T-helper 2 cell treated with Interferon-gamma antibody and Interleukin-4, amounts not matched to agents 5 μg/mL and 100 μg/mL, for 36 hours (primary cell): ENCODE measurements at places on chromosomes 5 and 9.

DNA sequence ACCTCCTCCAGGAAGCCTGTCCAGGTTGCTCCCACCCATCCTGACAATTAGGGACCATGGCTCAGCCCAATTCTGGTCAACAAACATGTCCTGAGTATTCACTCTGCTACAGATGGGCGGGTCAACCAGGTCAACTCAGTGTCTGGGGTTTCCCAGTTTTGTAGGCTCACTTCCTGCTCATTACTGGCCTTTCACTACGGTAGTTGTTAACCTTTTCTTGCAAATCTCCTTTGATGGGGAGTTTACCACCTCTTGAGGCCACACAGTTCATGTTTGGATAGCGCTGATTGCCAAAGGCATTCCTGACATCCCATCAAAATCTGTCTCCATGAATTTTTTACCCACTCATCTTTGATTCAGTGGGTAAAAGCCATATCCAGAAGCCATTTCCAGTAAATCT lies 13.8 kb downstream of the TMEM8B start:
- no peaks in the 10 kb centered on the region for H3K27me3 ChIP-seq
- H3K27ac ChIP-seq = no peak overlapping the region
- no peak for DNase-seq
- H3K4me3 ChIP-seq = no peak overlapping the region

DNA sequence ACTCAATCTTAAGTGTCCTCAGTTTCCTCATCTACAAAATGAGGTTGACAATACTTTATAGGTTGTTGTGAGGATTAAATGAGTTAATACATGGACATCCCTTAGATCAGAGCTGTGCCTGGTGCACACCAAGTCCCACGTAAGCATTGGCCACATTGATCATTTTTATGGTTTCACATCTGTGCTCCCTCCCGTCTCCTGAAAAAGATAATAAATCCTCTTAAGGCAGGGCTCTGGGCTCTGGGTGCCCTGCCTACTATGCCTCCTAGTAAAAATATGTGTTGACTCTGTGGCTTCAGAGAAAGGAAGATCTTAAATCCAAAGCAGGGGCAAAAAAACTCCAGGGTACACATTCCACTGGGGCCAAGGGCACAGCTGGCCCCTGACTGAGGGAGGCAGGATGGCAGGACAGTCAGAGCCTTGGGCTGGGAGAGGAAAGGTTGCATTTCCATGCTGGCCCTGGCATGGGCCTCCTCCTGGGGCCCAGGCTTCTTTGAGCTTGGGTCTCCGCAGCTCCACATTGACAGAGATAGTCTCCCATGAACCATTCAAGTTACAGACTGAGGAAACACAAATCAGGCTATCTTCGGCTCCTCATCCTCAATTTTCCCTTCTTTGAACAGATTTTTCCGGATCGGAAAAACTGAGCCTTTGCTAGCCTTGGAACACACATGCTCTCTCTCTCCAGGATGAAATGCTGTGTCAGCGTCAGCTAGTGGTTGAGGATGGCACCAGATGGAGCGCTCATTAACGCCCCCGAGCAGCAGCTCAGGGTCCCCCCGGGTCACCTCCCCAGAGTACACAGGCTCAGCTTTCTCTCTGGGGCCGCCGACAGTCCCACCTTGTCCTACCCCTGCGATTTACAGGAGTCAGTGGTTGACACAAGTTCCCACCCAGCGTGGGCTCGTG lies 22.4 kb upstream of the KIF12 start:
- DNase-seq = no peak
- H3K27ac ChIP-seq = no peak overlapping the region
- no peaks in the 10 kb centered on the region for H3K27me3 ChIP-seq
- H3K4me1 ChIP-seq = no peaks in the 10 kb centered on the region
- H3K36me3 ChIP-seq = no peaks in the 10 kb centered on the region

GRCh38 chr5:113546703-113547183 lies 33.2 kb downstream of the YTHDC2 start:
- peaks cover 61% of the 10 kb centered on the region for H3K36me3 ChIP-seq
- no peak overlapping the region for H3K27ac ChIP-seq
- H3K4me3 ChIP-seq = no peak overlapping the region
- H3K27me3 ChIP-seq = no peaks in the 10 kb centered on the region
- H3K4me1 ChIP-seq = peaks cover 24% of the 10 kb centered on the region

DNA sequence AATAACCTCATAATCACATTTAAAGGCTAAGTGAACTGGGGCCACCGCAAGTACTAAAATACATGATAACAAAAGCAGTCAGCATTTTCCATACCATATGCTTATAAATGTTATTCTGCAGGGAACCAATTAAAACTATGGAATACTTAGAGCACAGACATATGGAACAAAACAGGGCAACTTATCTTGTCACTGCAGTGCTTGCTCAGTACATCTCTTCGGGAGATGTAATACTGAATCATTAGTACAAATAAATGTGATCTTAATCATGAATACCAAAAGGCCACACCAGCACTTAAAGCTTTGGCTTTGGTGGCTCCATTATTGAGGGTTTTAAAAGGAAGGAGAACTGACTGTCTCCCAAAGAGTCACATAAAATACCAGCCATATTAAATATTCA lies 32.1 kb downstream of the PRUNE2 start:
- H3K27me3 ChIP-seq = peaks cover 1% of the 10 kb centered on the region
- no peaks in the 10 kb centered on the region for H3K4me1 ChIP-seq
- no peak for DNase-seq

- H3K4me1 ChIP-seq = peaks cover 53% of the 10 kb centered on the region
- H3K36me3 ChIP-seq = peaks cover 39% of the 10 kb centered on the region
- H3K27ac ChIP-seq = peak overlapping the region; percentile 98
- peak overlapping the region; percentile 96 for H3K4me3 ChIP-seq
- DNase-seq = no peak
- no peaks in the 10 kb centered on the region for H3K27me3 ChIP-seq
These were observed 403 bp downstream of the KIF2A start for GRCh38 chr5:62306323-62306895.

DNA sequence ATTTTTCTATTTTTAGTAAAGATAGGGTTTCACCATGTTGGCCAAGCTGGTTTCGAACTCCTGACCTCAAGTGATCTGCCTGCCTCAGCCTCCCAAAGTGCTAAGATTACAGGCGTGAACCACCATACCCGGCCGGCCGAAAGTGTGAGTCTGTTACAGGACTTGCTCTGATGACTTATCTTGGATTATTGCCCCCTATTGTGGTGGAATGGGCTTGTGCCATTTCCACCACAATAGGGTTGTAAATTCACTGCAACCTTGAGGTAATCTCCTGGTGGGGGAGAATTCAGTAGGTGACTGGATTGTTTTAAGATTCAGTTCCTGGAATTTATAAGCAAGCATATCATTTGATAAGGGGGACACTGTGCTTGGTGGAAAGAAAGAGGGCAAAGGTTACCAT lies 15.0 kb upstream of the HMGCR start:
- H3K27me3 ChIP-seq = no peaks in the 10 kb centered on the region
- no peak for DNase-seq
- peaks cover 8% of the 10 kb centered on the region for H3K4me1 ChIP-seq

DNA sequence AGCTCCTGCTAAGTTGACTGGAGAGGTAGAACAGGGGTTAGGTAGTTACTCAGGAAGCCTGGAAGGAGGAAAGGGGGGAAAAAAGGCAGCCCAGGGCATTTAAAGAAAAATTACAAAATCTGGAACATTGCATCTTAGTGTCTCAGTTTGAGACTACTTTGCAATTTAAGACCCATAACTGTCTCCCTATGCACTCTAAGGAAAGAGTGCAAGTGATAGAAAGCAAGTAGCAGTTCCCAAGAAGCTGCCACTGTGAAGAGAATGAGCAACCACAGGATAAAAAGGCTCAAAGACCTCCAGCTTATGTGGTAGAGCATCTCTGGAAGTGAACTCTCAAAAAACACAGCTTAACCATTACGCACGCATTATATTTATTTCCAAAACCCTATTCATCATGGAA lies 141.8 kb downstream of the SLCO4C1 start:
- H3K27ac ChIP-seq = no peak overlapping the region
- peak overlapping the region; percentile 29 for H3K4me3 ChIP-seq
- DNase-seq = no peak
- no peaks in the 10 kb centered on the region for H3K36me3 ChIP-seq
- no peaks in the 10 kb centered on the region for H3K4me1 ChIP-seq

DNA sequence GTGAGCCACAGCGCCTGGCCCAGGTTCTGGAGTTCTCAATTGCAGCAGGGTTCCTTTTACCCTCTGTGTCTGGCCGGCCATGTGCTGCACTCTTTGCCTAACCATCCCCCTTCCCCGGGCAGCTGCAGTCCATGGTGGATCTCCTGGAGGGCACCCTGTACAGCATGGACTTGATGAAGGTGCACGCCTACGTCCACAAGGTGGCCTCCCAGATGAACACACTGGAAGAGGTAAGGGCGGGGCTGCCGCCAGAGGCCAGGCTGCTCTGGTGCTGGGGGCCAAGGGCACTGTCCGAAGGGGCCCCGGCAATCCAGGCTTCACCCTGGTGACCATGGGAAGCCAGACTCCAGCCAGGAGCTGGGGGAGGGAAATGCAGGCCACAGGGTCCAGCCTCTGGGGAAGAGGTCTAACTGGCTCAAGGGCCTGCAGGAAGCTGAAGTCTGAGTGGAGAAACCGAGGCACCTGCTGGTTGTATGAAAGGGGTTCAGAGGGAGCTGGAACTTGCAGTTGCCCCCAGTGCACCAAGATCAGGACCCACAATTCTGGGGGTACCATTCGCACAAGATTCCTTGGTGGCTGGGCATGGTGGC lies 18.1 kb downstream of the OLFML2A start:
- no peaks in the 10 kb centered on the region for H3K4me1 ChIP-seq
- H3K27me3 ChIP-seq = peaks cover 4% of the 10 kb centered on the region
- no peaks in the 10 kb centered on the region for H3K36me3 ChIP-seq
- no peak overlapping the region for H3K27ac ChIP-seq

GRCh38 chr5:135019314-135019713 lies 14.7 kb downstream of the PITX1 start:
- H3K36me3 ChIP-seq = no peaks in the 10 kb centered on the region
- peaks cover 19% of the 10 kb centered on the region for H3K27me3 ChIP-seq
- DNase-seq = no peak
- no peak overlapping the region for H3K4me3 ChIP-seq

GRCh38 chr5:150616024-150616470 lies 24.4 kb upstream of the SYNPO start:
- no peaks in the 10 kb centered on the region for H3K4me1 ChIP-seq
- H3K4me3 ChIP-seq = no peak overlapping the region
- peaks cover 8% of the 10 kb centered on the region for H3K27me3 ChIP-seq
- H3K27ac ChIP-seq = no peak overlapping the region
- no peak for DNase-seq
- H3K36me3 ChIP-seq = no peaks in the 10 kb centered on the region

GRCh38 chr5:1360861-1361260 lies 16.0 kb upstream of the CLPTM1L start:
- peaks cover 3% of the 10 kb centered on the region for H3K27me3 ChIP-seq
- H3K27ac ChIP-seq = no peak overlapping the region
- no peak for DNase-seq
- no peaks in the 10 kb centered on the region for H3K36me3 ChIP-seq
- no peak overlapping the region for H3K4me3 ChIP-seq

DNA sequence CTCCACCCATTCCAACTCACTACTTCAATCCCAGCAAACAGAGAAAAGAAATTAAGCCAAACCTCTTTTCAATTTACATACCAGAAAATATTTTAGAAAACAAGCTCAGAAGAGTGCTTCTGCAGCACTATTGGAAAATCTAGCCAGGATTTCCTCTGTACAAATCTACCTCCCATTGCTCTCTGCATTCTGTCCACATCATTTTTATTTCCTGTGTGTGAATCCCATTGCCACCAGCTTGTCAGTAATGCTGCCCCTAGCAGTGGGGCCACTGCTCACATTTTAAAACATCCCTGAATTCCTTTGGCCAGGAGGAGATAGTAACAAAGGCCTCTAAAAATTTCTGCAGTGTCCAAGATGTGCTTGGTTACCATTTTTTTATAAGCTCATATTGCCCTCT lies 232.5 kb downstream of the ARRDC3 start:
- H3K4me1 ChIP-seq = no peaks in the 10 kb centered on the region
- no peak overlapping the region for H3K27ac ChIP-seq
- no peak for DNase-seq
- H3K27me3 ChIP-seq = no peaks in the 10 kb centered on the region
- H3K36me3 ChIP-seq = peaks cover 3% of the 10 kb centered on the region
- H3K4me3 ChIP-seq = no peak overlapping the region

DNA sequence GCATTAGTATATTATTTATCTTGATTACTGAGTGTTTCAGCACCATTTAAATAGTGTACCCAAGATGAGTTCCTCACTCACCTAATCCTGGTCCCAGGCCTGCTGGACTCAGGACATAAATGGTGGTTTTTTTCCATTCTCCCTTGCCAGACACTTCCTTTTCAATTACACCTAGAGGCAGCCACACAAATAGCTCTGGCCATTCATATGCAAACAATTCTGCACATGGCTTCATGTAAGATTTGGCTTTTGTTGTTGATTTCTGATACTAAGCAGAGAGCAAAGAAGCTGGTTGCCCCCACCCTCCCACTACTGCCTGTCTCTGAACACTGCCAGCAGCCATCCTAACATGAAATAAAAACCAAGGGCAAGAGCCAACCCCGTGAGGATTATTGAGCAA lies 180.4 kb downstream of the SEMA5A start:
- peaks cover 9% of the 10 kb centered on the region for H3K4me1 ChIP-seq
- no peak overlapping the region for H3K27ac ChIP-seq
- no peaks in the 10 kb centered on the region for H3K27me3 ChIP-seq
- H3K36me3 ChIP-seq = no peaks in the 10 kb centered on the region
- no peak overlapping the region for H3K4me3 ChIP-seq

DNA sequence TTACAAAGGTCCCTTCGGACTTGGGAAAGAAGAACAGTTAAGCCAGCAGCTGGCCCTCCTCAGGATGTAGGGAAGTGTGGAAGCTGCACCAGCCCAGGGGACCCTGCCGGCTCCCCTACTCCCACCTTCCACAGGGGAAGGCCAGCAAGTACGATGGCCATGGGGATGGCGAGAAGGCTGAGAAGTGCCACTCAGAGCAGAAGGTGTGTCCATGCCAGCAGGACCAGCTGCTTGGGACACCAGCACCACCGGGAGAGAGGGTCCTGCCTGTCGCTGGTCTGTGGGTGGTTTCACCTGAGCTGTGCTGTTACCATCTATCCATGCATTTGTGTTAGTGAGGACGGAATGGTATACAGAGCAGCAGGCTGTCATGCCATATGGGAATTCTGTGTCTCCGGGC lies 148.6 kb upstream of the PHYKPL start:
- no peak overlapping the region for H3K4me3 ChIP-seq
- no peak overlapping the region for H3K27ac ChIP-seq
- H3K27me3 ChIP-seq = no peaks in the 10 kb centered on the region
- H3K36me3 ChIP-seq = no peaks in the 10 kb centered on the region
- DNase-seq = no peak

GRCh38 chr9:129749575-129749974 lies 3.3 kb downstream of the PTGES start:
- H3K27me3 ChIP-seq = no peaks in the 10 kb centered on the region
- no peak for DNase-seq
- H3K4me1 ChIP-seq = no peaks in the 10 kb centered on the region
- no peaks in the 10 kb centered on the region for H3K36me3 ChIP-seq
- H3K27ac ChIP-seq = no peak overlapping the region

- no peaks in the 10 kb centered on the region for H3K36me3 ChIP-seq
- no peaks in the 10 kb centered on the region for H3K4me1 ChIP-seq
- no peak overlapping the region for H3K4me3 ChIP-seq
- DNase-seq = no peak
These were observed 15.0 kb downstream of the TRPM6 start for GRCh38 chr9:74872619-74873233.
